Heart right ventricle (tissue), 16 donors: ENCODE measurements at places on chromosomes 16 and 17. TPM values are rescaled to one million over a fixed set of nuclear protein-coding genes. Genes with fewer than 3 reads are reported as not detected.

Gene CDRT4
- not detected for total RNA-seq

Gene EXOC3L1
- 1.8 TPM for total RNA-seq

Gene IRX3
- 78.1 TPM for total RNA-seq

Gene DPEP2
- 1.8 TPM for total RNA-seq

Gene USH1G
- not detected for total RNA-seq

- DNase-seq, result no peak
Observed at GRCh38 chr17:78438694-78439325, 60.4 kb downstream of the PGS1 start.

Gene USP10
- total RNA-seq, result 68.7 TPM

GRCh38 chr16:67942200-67942509, 1.8 kb downstream of the LCAT start:
- no peak for DNase-seq

DNA sequence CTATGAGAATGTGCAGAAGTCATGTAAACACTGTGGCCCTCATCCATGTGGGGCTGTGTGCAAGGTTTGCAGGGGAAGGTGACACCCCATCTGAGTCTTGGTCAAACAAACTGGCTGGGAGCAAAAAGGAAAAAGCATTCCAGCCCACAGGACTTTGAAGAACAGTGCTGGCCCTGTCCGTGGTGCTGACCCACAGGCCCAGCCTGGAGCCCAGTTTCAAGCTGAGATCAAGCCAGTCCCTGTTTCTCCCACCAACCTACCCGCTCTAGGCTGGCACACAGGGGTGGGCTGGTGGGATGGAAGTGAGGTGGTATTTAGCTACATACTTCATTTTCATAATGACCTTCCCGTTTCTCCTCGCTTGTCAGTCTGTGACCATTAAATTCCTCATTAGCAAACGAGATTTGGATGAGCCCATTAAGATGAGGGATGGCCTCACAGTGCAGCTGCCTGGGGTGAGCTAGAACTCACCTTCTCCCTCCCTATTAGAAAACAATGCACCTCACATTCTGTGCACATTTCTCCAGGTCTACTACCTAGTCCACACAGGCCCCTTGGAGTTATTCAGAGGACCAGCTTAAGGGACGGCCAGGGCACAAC, 12.6 kb upstream of the RPL38 start:
- no peak for DNase-seq

Gene TCAP
- 6,290 TPM for total RNA-seq

Gene MEIOC
- not detected for total RNA-seq

- DNase-seq, result no peak
Observed at GRCh38 chr17:59361386-59361785, 29.9 kb downstream of the YPEL2 start.

DNA sequence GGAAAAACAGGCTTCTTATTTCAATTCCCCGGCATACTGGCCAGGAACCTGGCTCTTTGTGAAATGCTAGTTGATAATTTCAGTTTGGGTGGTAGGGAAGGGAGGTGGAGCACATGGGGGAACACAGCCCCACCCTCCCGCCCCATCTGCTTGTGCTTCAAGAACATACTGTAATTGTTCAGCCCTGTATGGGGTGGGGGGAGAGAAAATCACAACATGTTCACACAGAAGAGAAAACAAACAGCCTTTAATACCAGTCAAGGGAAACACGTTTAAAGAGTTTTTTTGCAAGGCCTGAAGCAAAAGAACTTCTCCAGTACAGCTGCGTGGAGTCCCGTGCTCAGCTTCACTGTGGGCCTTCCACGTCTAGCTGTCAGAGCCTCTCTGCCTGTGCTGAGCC, 59.7 kb downstream of the SHISA6 start:
- DNase-seq, result no peak

DNA sequence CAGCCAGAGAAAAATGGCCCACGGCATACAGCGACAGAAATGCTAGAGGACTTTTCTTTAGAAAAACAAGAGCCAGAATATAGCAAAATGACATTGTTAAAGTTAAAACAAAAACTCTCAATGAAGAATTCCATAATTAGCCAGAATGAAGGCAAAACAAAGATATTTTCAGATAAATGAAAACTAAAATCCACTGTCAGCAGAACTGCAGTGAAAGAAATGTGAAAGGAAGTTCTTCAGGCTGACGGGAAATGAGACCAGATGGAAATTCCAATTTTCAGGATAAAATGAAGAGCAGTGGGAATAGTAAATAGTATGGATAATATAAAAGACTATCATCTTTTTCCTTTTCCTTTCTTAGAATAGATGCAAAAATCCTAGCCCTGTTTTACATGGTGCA, 38.4 kb downstream of the ZCCHC14 start:
- DNase-seq, result no peak

- DNase-seq, result no peak
Observed at GRCh38 chr16:804193-805048, 3.9 kb upstream of the GNG13 start.

- no peak for DNase-seq
Observed at GRCh38 chr17:78715000-78715771, 66.9 kb downstream of the CYTH1 start.

Gene CNGB1
- not detected for total RNA-seq

- DNase-seq, result no peak
Observed at GRCh38 chr16:11497851-11498289, 88.8 kb downstream of the LITAF start.

GRCh38 chr16:51407199-51407598, 256.1 kb upstream of the SALL1 start:
- no peak for DNase-seq

DNA sequence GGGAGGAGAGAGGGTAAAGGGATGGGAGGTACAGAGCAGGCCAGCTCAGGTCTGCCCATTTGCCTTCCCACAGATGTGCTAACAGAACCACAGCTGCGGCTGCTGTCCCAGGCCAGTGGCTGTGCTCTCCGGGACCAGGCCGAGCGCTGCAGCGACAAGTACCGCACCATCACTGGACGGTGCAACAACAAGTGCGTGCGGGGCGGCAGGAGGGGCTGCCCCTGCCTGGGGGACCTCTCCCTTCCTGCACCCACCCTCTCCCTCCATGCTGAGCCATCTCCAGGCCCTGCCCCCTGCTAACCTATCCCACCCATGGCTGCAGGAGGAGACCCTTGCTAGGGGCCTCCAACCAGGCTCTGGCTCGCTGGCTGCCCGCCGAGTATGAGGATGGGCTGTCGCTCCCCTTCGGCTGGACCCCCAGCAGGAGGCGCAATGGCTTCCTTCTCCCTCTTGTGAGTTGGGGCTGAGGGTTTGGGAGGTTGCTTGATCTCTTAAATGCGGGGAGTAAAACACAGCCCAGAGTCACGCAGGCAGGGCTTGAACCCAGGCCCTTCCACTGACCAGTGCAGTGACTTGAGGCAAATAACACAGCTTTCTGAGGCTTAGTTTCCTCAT, 1.2 kb downstream of the EPX start:
- DNase-seq, result no peak

Gene CCL2
- total RNA-seq, result 37.8 TPM

DNA sequence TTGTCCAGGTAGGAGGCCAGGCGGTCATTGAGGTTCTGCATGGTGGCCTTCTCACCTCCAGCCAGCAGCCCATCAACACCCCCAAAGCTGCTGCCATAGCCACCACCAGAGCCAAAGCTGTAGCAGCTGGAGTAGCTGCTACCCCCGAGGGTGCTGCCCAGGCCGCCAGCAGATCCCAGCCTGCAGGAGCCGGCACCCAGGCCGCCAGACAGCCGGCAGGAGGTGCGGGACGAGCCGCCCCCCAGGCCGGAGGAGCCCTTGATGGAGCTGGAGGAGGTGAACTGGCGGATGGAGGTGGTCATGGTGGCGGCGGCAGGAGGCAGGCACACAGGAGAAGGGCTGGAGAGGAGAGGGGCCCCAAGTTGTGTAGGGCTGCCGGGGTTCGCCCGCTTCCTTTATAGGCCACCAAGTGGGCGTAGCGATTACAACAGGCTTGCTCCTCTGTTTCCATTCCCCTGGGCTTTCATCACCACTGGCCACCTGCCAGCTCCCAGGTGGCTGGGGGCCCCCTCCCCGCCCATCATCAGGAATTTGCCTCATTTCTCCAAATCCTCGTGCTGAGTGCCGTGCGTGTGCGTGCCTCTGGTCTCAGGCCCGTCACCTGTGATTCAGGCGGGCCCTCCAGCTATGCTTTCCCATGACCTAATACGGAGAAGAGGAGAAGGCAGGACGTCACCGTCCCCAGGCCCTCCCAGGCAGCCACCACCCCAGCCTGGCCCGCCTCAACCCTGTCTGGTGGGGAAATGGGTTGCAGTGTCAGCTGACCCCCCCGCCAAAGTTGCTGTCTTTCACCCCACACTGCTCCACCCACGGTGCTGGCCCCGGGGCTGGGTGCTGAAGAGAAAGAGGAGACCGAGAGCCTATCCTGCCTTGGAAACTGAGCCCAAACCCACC, at the start of gene KRT17:
KRT17 (minus strand) TSS at position 368 of the 894 bp plus-strand sequence; CDS start at position 302, 66 bp downstream.
- DNase-seq, result no peak

GRCh38 chr17:27320222-27320560, 26.3 kb downstream of the WSB1 start:
- no peak for DNase-seq

Gene ADCY9
- 45.5 TPM for total RNA-seq

DNA sequence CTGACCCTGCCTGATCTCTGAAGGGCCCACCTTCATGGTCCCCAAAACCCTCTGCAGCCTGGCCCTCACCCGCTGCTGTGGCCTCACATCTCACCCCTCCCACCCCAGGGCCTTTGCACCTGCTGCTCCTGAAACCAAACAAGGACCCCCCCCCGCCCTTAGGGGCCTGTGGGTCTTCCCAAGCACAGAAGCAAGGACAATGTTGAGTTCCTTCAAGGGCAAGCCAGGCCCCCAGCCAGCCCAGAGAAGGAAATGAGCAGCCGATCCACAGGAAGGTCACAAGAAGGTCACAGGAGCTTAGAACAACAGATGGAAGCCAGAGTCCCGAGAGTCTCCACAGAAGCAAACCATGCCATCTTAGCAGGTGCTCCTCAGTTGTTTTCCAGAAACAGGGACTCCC, 493 bp upstream of the PDE6G start:
- DNase-seq, result no peak

DNA sequence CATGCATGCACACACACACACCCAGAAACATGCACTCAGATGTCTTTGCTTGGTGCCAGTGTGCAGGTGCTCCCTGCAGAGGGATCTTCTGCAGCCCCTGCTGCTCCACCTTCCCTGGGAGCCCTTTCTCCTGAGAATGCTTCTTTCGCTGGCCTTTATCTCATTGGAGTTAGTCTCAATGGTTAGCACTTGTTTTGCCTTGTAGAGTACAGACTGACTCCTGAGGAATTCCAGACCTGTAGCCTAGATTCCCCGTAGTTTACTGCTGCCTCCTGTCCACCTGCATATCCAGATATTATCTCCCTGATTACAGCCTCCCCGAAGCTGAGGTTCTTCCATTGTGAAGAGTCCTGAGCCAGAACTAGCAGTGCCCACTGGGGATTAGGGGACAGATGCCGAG, 3.1 kb upstream of the KRT12 start:
- DNase-seq, result no peak

GRCh38 chr17:79681628-79682261, 49.0 kb upstream of the ENPP7 start:
- no peak for DNase-seq

DNA sequence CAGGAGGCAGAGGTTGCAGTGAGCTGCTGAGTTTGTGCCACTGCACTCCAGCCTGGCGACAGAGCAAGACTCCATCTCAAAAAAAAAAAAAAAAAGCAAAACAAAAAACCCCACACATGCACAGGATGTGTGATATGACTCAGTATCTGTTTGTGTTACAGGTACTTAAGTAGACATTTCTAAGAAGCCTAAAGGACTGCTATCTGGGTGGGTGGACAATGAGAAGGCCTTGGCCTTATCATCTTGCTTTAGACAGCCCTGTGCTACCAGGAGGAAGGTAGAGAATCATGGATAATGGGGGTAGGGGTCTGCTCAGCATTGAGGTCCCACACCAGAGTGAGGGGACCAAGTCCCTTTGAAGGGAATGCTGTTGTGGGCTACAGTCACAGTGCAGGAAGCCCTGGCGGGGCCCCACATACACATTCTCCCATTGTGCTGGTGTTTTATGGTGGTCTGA, 26.7 kb downstream of the PLD6 start:
- no peak for DNase-seq

DNA sequence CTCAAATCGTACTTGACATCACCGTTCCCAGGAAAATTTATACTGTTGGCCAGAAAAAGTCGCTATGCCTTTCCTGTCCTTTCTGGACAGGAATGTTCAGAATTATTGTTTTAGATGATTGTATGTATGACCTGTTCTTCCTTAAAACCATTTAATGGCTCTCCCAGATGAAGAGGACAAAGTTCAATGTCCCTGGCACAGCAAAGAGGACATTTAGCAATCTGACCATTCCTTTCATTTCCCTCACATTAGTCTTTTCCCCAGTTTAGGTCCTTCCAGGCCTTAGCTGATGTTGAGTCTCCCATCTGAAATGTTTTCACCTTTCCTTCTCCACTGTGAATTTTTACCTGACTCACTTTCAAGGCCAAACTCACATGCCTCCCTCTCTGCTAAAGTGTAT, 938.9 kb downstream of the CDH11 start:
- DNase-seq, result no peak

- no peak for DNase-seq
Observed at GRCh38 chr17:49495842-49496182, 719 bp downstream of the NGFR start.

DNA sequence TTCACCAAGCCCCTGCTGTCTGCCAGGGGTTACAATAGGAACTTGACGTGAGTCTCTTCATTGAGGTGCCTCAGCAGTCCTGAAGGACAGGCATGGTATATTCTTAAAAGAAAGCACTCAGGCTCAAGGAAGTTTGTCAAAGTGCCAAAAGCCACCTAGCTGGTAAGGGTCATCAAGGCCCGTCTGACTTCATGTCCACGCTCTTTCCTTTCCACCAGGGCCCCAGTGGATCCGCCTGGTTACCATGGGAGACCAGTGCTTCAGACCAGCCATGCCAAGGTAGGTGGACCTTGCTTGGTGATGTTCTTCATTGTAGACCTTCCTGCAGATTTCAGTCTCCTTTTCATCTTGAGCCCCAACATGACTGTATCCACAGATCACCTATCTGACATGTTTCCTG, 27.6 kb upstream of the CCL1 start:
- DNase-seq, result no peak

DNA sequence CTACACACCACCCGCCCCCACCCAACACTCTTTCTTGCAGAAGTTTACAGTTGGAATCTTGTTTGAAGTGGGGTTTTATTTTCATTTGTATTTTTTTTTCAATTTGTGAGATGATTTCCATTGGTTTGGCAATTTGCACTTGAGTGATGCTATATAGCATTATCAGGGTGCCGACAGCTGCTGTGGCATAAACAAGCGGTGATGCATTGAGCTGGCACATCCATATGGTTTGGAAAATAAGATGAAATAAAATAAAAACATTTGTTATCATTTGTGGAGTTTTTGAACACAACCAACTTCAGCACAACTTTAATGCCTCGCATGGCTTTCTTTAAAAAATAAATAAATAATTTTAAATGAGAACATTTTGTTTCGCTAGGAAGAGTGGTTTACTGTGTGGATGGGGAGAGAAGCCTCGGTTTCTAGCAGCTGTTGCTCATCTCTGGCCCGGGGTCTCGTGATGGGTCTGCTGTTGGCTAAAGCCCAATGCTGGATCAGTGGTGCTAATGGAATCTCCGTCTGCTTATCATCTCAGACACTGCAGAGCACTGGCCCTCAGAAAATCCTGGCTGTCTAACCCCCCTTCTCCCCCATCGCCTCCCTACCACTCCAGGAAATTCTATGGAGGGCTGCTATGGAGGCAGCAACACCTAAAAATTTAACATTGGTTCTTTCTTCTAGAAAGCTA, 192.3 kb upstream of the MAF start:
- no peak for DNase-seq

Gene KRT25
- total RNA-seq, result not detected

GRCh38 chr17:66893863-66894262, 58.9 kb downstream of the CACNG5 start:
- DNase-seq, result no peak

Gene ZNF287
- 11.4 TPM for total RNA-seq

Gene CDRT15
- not detected for total RNA-seq

Gene UTS2R
- total RNA-seq, result 3.3 TPM

Gene SNX20
- 0.57 TPM for total RNA-seq

Gene SCGB1C2
- not detected for total RNA-seq
